ENCODE measurements at places on chromosomes 2 and 18.
A peak's percentile ranks its signal among the peaks of the same experiment; 100 is the strongest.

DNA sequence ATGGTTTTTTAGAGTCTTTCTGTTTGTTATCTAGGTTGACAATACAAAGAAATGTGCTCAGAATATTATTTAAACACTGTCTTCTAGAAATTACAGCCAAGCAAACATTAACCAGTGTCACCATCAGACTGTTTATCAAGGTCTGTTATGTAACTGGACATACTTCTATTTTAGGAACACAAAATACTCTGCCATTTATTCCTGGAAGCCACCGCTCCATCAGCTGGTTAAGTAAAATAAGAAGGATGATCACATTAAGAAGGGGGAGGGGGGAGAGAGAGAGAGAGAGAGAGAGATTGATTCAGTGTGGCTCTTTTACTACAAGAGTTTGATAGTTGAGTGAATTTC lies 47.9 kb downstream of the MBP start:
- no peak for DNase-seq

- peak; percentile 75 for DNase-seq
Measured at GRCh38 chr2:26184555-26185303, 11.8 kb downstream of the GAREM2 start.

GRCh38 chr18:41060967-41061366 lies 894.1 kb upstream of the PIK3C3 start:
- DNase-seq = no peak

DNA sequence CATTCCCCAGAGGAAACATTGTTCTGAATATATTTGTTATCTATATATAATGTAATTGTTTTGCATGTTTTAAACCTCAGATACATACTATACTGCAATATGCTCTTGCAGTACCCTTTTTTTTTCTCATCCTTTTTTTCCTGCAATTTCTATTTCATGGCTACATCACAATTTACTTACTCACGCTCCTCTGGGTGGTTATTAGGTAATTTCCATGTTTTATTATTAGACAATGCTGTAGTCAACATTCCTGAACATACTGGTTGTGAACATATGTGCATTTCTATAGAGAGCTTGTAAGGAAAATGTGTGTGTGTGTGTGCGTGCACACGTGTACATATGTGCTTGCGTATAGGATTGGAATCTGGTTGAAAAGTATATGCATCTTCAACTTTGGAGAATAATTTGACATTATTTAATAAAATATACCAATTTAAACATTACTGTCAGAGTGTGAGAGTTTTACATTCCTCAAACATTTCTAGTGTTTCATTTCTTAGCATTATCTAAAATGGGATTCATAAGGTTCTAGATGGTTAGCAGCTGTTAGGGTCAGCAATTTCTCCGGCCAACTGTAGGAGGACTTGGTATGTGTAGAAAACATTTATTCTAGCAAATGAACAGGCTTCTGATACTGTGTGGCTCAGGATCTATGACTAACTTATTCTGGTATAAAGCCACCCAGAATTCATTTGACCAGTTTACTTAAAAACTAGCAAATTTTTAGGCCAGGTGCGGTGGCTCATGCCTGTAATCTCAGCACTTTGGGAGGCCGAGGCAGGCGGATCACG lies 22.4 kb downstream of the NCOA1 start:
- no peak for DNase-seq

GRCh38 chr2:11764359-11764758 lies 17.9 kb downstream of the LPIN1 start:
- no peak for DNase-seq

DNA sequence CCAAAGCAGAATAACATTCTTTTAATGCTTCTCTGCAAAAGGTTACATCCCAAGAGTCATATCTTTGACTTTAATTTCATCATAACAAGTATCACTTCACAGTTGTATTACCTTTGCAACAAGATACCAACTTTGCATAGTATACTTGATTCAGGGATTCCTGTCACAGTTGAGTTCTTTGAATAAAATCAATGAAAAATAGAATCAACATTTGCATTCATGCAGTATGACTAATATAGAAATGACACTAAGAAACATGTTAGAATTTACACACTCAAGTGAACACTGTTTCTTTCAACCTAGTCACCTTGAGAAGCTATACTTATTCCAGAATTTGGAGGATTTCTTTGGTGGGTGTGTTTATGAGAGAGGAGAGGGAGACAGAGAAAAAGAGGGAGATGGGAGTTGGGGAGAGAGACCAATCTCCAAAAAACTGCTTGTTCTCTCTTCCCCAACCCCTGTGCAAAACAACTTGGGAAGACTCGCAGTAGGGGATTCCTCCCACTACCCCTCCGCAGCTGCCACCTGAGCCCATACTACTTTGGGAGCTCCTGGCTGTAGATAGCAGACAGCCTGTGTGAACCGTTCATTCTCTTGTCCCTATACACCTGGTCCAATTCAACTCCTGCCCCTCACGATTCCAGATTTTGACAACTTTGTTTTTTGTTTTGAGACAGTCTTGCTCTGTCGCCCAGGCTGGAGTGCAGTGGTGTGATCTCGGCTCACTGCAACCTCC lies 57.7 kb downstream of the PELI1 start:
- no peak for DNase-seq

- DNase-seq = no peak
Measured at GRCh38 chr2:181037922-181038321, 57.5 kb downstream of the UBE2E3 start.

DNA sequence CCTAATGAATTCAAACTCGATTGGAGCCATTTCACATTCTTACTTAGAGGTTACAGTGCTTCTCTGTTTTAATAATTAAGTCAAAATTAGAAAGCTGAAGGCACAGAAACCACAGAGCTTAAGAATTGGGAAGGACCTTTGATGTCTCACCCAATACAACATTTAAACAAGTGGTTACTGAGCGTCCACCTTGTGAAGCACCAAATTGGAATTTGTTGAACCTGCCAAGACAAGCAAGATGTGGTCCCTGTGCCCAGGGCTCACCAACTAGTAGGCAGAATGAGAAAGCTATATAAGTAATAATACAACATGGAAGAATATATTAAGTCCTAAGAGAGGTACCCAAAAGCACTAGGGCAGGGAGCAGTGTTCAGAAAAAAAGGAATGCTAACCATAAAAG lies 64.5 kb upstream of the NPAS2 start:
- DNase-seq = no peak

GRCh38 chr2:232882505-232883115 lies 12.5 kb downstream of the SNORC start:
- no peak for DNase-seq

- no peak for DNase-seq
Measured at GRCh38 chr2:158393886-158394285, 62.7 kb downstream of the CCDC148 start.

- DNase-seq = peak; percentile 49
Measured at GRCh38 chr18:2994603-2995432, 18.1 kb downstream of the LPIN2 start.

- DNase-seq = no peak
Measured at GRCh38 chr2:177187631-177188312, 24.8 kb upstream of the HNRNPA3 start.

- no peak for DNase-seq
Measured at GRCh38 chr2:201151127-201151981, 31.6 kb upstream of the CASP10 start.

DNA sequence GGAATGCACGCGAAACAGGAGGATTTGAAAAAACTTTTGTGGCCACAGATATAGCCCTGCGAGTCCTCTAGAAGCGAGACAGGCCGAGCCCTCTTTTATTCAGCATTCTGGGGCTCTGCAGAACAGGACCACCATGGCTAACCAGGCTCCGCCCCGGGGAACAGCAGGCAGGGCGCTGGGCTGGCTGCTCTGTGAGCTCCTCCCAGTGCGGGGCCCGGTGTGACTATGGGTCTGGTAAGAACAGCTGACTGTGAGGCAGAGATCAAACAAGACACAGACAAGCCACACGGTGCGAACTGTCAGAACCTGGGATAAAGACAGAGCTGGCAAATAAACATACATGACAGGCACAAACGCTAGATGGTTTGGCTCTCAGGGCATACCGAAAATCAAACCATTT lies 15.5 kb downstream of the PXDN start:
- DNase-seq = no peak

GRCh38 chr18:73679941-73680712 lies 467.5 kb downstream of the FBXO15 start:
- no peak for DNase-seq

DNA sequence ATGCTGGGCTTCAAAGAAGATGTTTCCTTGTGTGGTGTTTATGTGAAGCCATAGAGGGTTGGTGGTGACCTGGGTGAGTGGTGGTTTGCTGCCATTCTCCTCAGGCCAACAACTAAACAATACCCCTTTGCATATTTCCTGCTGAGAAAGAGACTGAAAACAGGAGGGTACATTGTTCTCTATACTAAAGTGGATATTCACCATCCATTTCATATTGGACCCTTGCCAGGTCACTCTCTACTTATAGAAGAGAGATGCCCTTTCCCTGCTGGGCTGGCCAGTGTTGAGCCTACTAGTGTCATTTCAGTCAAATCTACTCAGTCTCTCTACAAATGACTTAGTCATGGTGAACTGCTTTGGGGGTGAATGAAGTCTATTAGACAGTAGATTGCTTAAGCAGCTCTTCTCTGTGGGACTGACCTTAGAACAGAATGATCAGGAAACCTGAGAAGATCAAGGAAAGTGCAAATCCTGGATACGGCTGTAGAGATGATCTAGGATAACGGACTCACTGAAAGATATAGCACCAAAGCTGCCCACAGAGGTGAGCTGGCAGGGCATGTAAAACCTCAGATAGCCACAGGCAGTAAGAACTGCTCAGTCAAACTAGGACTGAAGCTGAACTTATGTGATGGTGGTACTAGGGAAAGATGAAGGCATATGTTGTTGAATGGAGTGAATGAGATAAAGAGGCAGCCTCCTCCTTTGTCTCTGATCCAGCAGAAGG lies 154.9 kb downstream of the MYO3B start:
- no peak for DNase-seq

GRCh38 chr2:203900253-203900652 lies 32.7 kb downstream of the CTLA4 start:
- DNase-seq = no peak

DNA sequence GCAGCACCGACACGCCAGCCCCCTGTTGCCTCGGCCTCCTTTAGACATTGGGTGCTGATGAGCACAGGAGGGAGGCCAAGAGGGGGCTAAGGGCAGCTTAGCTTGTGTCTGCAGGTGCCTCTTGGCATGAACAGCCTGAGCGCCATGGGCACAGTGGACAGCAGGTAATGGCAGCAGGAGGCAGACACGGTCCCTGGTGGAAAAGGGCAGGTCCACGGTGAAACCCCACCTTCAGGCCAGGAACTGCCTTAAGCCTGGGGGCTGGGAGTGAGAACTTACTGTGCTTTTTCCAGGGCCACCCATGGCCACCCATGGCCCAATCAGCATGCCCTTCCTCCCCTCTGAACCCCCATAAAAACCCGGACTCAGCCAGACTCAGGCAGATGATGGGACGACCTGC lies 633.4 kb upstream of the TMEFF2 start:
- no peak for DNase-seq

- no peak for DNase-seq
Measured at GRCh38 chr2:177245010-177245422, 19.5 kb downstream of the NFE2L2 start.

DNA sequence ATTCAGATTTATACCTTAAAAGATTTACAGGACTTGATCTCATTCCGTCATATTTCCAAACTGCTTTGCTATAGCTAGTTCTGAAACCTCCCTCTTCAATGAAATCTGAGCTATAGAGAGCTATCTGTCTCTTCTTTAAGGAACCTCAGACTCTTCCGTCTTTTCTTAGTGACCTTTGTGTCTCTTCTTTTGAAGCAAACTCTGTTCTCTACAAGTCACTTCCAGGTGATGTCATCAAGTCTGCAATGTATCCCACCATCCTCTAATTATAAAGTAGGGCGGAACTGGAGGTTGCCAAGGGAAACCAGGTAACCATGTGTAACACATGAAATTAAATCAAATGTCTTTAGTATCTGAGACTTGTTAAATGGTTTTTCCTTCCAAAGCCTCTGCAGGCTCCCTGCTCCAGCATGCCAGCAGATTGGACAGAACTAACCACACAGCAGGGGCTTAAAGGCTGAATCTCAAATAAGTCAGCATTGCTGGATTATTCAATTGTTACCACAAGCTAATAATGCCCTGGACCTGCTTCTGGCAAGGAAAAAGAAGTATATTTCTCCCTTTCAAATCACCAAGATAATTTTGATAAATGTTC lies 41.2 kb upstream of the PEX13 start:
- DNase-seq = no peak

GRCh38 chr2:160062292-160063005 lies at the start of gene PLA2R1:
Gene PLA2R1 (minus strand): TSS chr2:160062615. CDS start chr2:160062403, 212 bp downstream.
- DNase-seq = no peak

DNA sequence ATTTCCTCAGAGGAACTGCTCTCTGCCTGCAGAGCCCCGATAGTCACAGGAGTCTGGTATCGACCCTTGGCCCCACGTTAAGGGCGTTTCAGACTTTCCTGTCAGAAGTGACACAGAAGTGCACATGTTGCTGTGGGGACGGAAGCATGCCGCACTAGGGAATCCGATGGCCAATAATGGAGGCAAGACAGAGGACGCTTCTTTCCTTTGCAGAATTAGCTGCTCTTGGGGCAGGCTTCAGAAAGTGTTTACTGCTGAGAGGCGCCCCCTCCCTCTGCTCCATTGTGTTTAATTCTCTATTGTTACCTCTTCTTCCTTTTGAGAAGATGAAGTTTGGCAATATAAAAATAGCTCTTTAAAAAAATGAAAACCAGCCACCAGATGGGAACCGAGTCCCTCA lies 118.6 kb upstream of the EML6 start:
- DNase-seq = no peak

DNA sequence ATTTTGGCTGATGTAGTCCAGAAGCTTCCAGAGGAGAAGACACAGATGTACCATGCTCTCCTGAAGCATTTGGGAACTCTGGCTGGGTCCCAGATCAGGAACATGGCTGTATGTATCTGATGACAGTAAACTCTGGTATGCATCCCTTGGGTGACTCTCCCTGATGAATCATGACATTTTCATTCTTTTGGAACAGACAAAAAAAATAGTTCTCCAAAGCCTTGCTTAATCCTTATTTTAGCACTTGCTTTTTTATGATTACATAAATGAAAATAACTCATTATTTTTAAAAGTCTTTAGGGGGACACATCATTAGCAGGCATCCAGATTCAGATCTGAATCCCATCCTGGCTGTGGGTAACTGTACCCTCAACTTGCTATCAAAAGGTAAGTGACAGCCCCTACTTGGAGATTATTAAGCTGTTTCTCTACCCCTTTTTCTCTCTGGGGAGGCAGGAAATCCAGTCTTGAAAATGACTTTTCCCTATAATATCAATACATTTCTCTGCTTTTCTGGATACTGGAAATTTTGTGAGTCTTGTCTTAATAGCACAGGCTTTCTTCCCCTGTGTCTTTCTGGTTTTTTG lies 23.3 kb downstream of the AOX1 start:
- DNase-seq = no peak

DNA sequence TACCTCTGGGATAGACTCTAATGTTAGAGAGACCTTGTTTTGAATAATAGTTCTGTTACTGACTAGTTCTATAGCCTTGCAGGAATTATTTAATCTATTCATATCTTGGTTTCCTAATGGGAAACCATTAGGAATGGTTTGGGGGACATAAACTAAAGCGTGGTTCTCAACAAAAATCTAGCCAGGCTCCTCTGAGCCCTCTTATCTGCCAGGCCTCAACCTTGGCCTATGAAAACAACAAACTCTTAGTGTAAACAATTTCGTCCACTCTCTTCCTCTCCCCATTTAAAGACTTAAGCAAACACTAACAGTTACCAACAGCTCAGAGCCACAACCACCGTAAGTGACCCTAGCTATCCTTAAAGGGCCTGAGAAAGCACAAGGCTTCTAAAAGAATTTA lies 10.6 kb upstream of the NBAS start:
- DNase-seq = no peak
